COR-L47 (cell line): ENCODE measurements at places on chromosomes 1 and 21.

GRCh38 chr1:31326461-31326860 lies 29.6 kb downstream of the ZCCHC17 start:
- DNase-seq = no peak

DNA sequence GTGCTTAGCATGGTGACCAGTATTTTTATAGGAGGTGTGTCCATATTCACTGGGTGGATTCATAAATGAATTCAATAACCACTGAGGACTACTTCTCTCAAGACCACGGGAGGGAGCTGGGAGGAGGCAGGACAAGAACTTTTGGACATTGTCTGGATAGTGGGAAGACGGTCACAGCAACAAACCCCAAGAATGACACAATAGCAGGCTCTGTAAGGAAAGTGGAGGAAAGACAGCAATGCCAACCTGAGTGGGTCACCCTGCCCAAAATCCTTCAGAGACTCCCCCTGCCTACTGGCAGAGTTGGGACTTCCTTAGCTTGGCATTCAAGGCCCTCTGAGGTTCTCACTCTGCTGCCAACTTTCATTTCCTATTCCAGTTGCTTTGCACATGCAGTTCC lies 42.0 kb downstream of the GLIS1 start:
- DNase-seq = no peak

GRCh38 chr1:92556350-92556749 lies 69.6 kb upstream of the GFI1 start:
- DNase-seq = no peak

DNA sequence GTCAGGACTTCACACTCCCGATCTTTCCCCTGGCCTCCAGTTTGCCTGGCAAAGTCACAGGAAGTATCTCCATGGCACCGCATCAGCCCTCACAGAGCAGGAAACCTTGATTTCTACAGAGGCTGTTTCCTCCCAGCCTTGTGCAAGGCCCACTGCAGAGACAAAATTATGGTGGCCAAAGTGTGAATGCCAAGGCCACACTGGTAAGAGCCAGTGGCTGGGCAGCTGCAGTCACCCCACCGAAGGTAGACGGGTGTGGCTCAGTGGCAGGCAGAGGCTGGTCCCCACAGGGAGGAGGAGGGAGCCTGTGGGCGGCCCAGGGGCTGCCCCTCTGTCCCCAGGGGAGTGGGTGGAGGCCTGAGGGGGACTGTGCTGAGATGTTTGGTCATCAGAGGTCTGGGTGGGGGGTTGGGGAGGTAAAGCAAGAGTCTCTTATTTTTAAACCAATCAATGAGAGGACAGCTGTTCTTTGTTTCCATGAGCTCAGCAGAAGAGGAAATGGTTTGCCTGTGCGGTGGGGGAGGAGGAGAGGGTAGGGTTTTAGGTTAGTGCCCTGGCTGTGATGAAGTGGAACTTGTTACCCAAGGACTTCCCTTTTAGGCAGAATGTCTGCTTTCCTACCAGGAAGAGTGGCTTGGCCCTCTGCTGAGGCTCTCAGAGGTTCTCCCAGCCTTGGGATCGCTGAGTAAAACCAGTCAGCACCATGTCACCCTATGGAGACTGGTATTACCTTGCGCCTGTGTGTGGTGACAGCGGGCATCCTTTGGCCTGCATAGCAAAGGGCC lies 18.0 kb upstream of the BTG2 start:
- no peak for DNase-seq

GRCh38 chr1:203295796-203296195 lies 9.5 kb upstream of the BTG2 start:
- peak; percentile 44 for DNase-seq

- no peak for DNase-seq
Measured at GRCh38 chr1:1331068-1331965, at the start of gene TAS1R3. Gene TAS1R3 (plus strand): TSS chr1:1331280. CDS start chr1:1331346, 66 bp downstream.

GRCh38 chr1:236066828-236067386 lies 2.0 kb upstream of the NID1 start:
- DNase-seq = no peak

- DNase-seq = no peak
Measured at GRCh38 chr1:106843518-106843917, 213.0 kb upstream of the PRMT6 start.

DNA sequence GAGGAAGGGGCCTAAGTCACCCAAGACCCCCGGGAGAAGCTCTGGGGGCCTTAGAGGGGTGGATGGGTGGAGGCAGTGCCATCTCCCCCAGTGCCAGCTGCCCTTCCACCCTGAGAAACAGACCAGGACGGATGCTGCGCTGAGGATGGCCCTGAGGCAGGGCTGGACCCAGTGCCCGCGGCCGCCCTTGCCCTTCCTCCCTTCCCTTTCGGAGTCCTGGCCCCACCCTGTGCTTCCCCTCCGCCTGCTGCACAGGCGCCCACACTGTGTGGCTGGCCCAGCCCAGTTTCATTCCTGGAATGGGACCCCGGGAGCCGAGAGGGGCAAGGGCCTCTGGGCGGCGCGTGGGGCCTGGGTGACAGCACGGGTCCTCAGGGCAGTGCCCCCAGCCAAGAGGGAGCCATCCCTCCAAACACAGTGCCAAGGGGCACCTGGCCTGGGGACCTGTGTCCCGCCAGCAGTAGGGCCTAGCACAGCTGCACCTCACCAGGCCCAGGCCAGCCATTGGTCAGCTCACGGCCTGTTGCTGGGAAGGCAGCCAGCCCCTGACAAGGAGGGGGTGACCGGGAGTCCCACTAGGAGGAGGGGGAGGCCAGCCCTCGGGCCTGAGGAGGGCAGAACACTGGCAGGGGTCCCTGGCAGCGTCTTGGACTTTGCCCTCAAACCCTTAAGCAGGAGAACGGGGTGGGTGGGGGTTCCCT lies 13.4 kb upstream of the SKI start:
- no peak for DNase-seq

DNA sequence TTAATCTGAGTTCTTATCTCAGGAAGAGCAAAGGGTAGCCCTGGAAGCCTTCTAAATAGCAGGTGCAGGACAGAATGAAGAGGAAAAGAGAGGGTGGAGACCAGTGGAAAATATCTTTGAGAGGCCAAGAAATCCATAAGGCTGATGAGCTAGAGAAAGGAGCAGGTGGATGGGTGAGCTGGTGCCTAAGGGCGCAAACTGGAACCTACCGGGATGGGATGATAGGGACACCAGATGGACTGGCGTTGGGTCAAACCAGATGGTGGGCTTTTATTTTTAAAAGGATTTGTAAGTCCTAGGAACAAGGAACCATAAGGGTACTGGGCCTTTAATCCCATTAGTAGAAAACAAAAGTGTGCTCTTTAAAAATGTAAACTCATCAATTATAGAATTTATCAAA lies 59.7 kb downstream of the RGL1 start:
- no peak for DNase-seq

- no peak for DNase-seq
Measured at GRCh38 chr1:43801203-43801602, 93.9 kb downstream of the ST3GAL3 start.

DNA sequence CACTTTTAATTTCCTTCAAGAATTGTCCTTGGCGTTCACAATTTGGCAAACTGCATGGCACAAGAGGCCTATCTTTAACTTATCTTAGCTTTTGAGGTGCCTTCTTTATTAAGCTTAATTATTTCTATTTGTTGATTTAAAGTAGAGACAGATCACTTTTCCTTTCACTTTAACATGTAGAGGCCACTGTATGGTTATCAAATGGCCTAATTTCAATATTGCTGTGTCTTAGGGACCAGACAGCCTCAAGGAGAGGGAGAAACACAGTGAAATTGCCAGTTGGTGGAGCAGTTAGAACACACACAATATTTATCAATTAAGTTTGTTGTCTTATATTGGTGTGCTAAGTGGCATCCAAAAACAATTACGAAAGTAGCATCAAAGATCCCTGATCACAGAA lies 1013.9 kb downstream of the KCNT2 start:
- no peak for DNase-seq

GRCh38 chr21:46046471-46046870 lies 51.4 kb upstream of the COL6A2 start:
- DNase-seq = no peak

- DNase-seq = peak; percentile 23
Measured at GRCh38 chr1:40438391-40439015, 11.8 kb upstream of the ZFP69B start.

- DNase-seq = no peak
Measured at GRCh38 chr1:12003762-12004161, 15.5 kb upstream of the MIIP start.

DNA sequence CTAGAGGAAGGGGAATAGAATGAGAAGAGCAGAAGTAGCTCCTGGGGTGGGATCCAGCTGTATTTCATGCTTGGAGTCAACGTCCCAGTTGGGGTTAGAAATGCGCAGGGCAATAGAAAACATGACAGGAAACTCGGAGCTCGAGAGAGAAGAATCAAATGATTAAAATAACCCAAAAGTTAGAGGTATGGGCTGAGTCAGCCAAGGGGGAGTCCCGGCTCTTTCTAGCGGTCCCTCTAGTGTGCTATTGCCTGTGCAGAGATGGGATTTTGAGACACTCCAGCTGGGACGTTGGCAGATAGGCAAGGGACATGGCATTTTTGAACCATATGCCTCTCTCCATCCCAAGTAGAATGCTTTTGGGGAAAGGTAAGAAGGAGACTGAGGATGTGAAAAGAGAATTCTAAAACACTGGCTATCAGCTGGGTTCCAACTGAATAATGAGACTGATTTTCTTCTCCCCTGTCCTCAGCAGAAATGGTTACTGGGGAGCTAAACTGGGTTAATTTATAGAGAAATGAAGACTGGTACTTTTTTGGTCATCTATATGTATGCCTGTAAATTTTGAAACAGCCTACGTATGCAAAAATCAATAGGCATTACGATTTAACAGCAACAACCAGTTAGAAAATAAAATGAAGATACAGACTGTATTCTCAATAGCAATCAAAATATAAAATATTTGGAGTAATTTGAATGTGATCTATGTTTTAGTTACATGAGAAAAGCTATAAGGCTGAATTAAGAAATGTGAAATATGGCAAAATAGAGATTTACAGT lies 7.0 kb upstream of the VPS26C start:
- no peak for DNase-seq

DNA sequence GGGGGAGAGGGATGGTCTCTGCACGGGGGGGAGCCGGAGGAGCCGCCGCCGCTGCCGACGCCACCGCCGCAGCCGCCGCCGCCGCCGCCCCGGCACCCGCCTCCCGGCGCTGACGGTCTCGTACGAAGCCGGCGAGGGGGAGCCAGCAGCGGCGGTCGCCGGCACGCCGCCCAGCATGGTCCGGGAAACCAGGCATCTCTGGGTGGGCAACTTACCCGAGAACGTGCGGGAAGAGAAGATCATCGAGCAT lies 311 bp downstream of the SPEN start:
- no peak for DNase-seq

GRCh38 chr1:22738522-22738921 lies 27.9 kb downstream of the EPHB2 start:
- DNase-seq = no peak

DNA sequence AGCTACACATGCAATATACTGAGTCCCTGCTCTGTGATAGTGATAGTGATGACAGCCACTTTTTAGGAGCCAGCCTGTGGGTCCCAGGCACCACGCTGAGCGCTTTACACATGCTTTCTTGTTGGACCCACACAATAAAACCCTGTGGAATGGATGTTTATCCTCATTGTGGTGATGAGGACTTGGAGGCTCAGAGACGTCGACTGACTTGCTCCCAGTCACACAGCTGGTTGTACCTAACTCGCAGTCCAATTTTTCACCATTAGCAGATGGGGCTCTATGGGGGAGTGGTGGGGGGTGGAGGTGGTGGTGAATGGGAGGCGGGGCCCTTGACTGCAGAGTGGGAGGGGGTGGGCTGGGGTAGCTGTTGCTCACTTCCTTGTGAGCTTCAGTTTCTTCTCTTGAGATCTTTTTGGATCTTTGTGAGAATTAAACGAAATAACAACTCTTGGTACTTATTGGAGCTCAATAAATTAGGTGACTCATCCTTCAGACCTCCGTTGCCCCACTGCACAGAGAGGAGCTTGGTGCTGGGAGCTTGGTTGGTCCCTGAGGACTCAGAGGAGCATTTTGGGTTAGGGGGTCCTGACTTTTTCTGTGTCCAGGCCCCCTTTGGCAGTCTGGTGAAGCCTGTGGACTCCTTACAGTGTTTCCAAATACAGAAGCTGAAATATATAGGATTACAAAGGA lies 61.8 kb upstream of the CD1D start:
- no peak for DNase-seq

GRCh38 chr21:36552434-36552785 lies 72.5 kb upstream of the CLDN14 start:
- no peak for DNase-seq

DNA sequence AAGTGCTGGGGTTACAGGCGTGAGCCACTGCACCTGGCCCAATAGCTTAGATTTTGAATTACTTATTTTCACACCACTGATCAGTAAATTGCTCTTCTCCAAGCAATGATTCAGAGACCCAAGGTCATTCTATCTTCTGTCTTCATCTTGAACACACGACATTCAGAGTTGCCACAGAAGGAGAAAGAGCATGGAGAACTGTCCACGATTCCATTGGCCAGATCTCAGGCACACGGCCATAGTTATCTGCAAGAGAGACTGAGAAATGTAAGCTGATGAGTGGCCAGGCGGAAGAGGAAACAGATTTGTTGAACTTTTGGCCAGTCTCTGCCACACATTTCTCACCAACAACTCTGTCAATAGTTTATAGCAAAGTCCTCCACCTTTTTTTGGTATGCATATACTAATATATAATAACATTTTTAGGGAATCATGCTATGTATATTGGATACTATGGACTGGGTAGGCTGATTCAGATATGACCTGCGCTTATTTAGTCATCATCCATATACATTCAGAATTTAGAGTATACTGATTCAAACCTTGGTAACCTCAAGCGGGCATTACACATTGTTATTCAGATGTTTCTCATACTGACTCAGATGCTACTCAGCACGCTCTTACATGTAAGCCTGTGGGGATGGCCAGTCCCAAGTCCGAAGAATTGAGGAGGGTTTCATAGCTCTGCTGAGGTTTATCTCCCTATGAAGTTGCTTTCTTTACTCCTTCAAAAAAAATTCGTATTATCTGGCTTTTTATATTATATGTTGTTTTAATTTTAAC lies 25.5 kb upstream of the CAP1 start:
- DNase-seq = no peak

DNA sequence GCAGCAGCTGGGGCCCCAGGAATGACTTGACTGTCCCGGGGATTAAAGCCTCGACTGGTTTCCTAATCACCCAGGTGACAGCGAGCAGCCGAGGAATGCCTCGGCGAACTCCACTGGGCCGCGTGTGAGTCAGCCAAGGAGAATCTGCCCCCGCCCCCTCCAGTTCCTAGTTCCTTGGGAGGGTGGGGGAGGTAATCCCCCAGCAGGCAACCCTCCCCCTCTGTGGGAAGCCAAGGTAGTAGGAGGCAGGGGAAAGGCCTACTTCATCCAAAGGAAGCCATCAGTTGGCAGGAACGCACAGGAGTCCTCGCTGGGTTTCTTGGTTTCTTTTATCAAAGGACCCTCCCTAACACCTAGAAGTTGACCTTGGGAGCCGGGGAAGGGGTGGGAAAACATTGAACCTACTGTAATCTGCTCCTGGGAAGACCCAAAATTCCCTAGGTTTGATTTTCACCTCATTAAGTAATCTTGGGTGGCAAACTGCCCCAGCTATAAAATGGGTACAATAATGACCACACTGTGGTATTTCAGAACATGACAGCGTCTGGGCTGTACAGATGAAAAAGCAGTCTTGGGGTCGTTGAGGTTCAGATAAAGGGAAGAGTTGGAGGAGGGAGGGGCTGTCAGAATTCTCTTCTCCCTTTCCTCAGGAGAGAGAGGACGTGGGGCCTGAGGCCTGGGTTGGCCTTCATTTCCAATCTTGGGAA lies 1.4 kb downstream of the TENT5B start:
- DNase-seq = no peak
